Epithelial cell of prostate (primary cell): ENCODE measurements at places on chromosomes 2 and 18.

GRCh38 chr2:156398176-156398575 lies 38.0 kb upstream of the GPD2 start:
- DNase-seq, result no peak

DNA sequence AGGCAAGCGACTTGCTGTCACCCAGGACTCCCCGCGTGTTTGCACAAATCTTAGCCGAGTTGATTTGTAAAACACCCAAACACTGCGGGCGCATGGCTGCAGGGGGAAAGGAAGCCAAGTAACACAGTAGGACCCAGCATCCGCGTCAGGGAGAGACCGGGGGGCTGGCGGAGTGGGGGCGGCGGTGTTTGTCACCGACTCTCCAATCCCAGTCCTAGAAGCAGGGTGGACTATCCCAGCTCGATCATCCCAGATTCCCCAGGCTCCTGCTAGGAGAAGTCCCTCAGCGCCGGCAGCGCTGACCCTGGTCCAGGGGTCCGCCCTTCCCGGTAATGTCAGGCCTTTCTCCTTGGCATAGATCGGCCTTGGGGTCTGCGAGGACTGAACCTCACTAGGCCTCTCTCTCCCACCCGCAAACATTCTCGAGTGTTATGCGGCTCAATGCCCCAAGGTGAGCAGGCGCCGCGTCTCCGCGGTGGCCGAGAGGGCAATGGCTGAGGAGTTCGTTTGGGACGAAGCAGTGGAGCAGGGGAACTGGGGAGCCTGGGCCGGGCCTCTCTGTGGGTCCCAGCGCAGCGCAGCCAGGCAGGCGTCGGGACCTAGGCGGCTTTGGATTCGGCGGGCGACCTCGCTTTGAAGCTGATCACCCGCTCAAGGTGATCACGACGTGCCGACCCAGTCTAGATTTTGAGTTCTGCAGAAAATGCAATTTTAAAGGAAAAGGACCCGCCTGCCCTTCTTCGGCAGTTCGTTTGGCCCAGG lies 1.5 kb upstream of the GDF7 start:
- no peak for DNase-seq

DNA sequence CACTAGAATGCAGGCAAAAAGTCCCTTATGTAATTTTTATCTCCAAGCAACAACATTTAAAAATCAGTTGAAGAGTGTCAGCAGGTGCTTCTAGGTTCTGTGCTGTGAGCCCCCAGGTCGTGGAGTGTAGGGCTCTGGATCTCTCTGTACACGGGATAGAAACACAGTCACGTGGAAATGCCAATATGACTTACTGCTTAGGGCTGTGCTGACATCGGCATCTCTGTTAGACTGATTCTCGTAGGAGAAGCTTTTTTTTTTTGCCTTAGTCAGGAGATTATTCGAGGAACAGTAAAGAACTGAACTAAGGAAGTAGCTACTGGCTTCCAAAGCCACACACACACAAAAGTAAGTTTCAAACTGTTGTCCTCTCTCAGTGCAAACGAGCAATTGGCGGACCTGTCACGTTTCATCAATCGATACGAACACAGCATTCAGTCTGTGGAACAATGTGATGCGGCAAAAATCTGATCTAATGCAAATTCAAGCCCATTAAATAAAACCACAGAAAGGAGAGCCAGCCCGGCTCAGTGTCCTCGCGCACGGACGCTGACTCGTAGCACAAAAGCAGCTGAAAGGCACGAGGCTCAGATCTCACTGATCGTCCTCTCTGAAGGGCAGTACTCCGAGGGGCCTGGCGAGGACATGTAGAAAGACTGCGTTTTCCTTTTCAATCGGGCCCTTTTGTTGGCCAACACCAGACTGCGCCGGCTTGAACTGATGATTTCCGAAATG lies 41.5 kb downstream of the PRELID3A start:
- DNase-seq, result no peak

GRCh38 chr2:167759531-167759930 lies 487.9 kb downstream of the STK39 start:
- no peak for DNase-seq

DNA sequence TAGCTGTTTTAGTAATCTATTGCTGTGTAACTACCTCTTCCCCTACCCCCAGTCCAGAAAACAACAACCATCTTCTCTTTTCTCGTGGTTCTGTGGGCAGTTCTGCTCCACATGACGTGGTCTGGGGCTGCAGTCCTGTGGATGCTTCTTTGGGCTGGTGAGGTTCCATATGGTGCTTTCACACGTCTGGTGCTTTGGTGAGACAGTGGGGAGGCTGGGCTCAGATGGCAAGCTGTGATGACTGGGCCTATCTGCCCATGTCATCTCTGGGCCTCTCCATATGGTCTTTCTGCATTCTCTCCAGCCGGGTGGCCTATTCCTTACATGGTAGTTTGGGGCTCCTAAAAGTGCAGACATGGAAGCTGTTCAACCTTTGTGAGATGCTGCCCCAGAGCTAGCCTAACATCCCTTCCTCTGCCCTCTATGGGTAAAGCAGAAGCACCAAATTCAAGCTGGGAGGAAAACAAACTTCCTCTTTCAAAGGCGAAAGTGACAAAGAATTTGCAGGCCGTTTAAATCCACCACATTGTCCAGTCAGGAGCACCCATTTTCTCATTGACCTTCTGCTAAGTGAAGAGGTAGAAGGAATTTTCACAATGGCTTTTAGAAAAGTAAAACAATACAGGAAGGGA lies 68.3 kb upstream of the IL1R1 start:
- no peak for DNase-seq

GRCh38 chr18:2984091-2984490 lies 28.9 kb downstream of the LPIN2 start:
- no peak for DNase-seq

- no peak for DNase-seq
Observed at GRCh38 chr18:25180973-25181548, 170.9 kb downstream of the ZNF521 start.

- DNase-seq, result no peak
Observed at GRCh38 chr2:10486601-10487079, 38.5 kb upstream of the ODC1 start.

DNA sequence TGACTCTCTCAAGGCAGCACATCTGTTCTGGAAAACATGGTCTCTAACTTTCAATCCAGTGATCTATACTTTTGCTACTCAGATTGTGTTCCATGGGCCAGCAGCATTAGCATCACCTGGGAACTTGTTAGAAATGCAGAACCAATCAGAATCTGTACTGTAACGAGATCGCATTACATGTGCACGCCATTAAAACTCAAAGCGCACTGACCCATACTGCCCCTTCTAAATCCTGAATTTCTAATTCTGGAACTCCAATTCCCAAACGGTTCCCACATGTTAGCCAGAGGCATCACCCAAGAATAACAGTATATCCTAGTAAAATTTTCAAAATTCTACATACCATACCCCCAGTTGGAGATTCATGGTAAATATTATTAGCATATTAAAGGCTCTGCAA lies 10.5 kb upstream of the DCTN1 start:
- no peak for DNase-seq

DNA sequence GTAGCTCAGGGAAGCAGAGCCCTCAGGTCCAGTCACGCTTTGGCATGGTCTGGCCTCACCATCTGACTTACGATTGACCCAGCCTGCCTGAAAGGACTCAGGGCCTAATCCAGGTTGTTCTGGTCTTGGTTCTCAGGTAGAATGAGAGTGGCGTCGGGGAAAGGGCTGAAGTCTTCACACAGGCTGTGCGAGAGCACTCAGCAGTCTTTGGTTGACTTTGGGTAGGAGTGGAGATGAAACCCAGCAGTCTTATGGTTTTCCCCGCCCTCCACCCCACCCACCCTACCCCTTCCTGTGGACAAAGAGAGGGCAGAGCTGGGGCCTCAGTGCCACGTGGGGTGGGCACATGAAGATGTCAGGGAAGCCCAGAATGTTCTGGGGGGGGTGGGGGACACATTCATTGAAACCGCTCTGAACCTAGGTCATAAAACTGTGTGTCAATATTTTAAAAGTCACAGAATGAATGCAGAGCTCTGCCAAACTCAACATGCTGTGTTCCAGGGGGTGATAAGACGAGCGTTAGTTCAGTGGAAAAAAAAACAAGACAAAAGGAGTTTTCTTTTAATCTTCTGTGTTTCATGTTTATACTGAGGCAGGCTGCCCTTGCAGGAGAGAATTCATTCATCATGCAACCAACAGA lies 58.6 kb upstream of the ALPP start:
- no peak for DNase-seq

GRCh38 chr2:230762317-230762896 lies 49.8 kb downstream of the CAB39 start:
- DNase-seq, result no peak

GRCh38 chr18:73908323-73908722 lies 239.3 kb downstream of the FBXO15 start:
- DNase-seq, result no peak

- no peak for DNase-seq
Observed at GRCh38 chr2:173947131-173947530, 18.0 kb downstream of the SP3 start.

GRCh38 chr18:5444847-5445246 lies 99.0 kb downstream of the EPB41L3 start:
- no peak for DNase-seq

- no peak for DNase-seq
Observed at GRCh38 chr18:23321996-23322395, 131.1 kb upstream of the RIOK3 start.

DNA sequence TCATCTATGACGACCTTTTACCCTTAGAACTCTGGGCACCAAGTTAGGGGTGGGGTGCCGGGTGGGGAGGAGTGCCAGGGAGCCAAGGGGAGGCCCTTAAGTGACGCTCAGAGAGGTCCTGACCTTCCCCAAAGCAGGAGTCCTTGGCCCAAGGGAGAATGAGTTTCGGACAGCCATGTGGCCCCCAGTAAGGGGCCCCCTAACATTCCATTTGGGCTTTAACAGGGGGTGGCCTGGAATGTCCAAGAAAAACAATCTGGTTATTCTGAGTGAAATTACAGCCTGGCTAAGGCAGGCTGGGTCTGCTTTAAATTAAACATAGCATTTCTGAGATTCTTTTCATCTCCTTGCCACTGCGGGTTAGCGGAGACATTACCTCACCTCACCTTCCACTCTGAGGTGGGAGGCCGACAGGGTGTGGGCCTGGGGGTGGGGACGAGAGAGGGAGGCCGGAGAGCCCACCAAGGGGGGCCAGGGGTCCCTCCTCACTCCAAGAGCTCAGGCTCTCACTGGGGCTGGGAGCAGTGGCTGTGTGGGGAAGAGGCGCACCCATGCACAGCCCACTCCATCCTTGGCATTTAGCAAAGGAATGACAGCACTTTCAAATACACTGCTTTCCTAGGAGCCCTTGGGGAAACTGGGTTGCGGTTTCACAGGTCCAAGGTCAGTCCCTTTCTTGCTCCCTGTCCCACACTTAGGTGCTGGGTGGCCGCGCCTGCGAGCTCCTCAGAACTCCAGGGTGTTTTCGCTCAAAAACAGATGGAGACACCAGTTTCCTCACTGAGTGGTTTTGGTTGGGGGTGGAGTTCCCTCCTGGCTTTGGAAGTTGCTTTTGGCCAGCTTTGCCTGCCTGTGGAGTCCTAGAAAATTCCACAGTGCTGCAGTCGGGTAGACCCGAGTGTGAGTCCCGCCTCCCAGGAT lies 107.4 kb downstream of the POLR1A start:
- no peak for DNase-seq
